ENCODE measurements at places on chromosomes 5 and 9. TPM values are rescaled to one million over a fixed set of nuclear protein-coding genes. Genes with fewer than 3 reads are reported as not detected.

- DNase-seq: no peak
- H3K4me3 ChIP-seq: no peak overlapping the region
- H3K4me1 ChIP-seq: no peaks in the 10 kb centered on the region
- no peaks in the 10 kb centered on the region for H3K36me3 ChIP-seq
- H3K27me3 ChIP-seq: no peaks in the 10 kb centered on the region
Observed at GRCh38 chr9:79116041-79116440, 455.7 kb upstream of the TLE4 start.

GRCh38 chr5:9610969-9611368 is 19.2 kb downstream of the TAS2R1 start:
- DNase-seq: no peak
- H3K27ac ChIP-seq: no peak overlapping the region
- H3K4me3 ChIP-seq: no peak overlapping the region
- no peaks in the 10 kb centered on the region for H3K36me3 ChIP-seq
- no peaks in the 10 kb centered on the region for H3K27me3 ChIP-seq
- no peaks in the 10 kb centered on the region for H3K4me1 ChIP-seq

- H3K27me3 ChIP-seq: peaks cover 94% of the 10 kb centered on the region
- DNase-seq: peak; percentile 36
- peak overlapping the region; percentile 7 for H3K4me3 ChIP-seq
Observed at GRCh38 chr5:73451224-73452130, 2.9 kb upstream of the FOXD1 start.

- no peaks in the 10 kb centered on the region for H3K36me3 ChIP-seq
- DNase-seq: peak; percentile 46
- peaks cover 66% of the 10 kb centered on the region for H3K27me3 ChIP-seq
- H3K4me3 ChIP-seq: peak within 1 kb of the TSS; percentile 41
- H3K27ac ChIP-seq: no peak within 1 kb of the TSS
Observed at GRCh38 chr9:76905791-76906646, at the start of gene PRUNE2. Gene PRUNE2 (minus strand): TSS chr9:76906114. CDS start chr9:76905963, 151 bp downstream.

DNA sequence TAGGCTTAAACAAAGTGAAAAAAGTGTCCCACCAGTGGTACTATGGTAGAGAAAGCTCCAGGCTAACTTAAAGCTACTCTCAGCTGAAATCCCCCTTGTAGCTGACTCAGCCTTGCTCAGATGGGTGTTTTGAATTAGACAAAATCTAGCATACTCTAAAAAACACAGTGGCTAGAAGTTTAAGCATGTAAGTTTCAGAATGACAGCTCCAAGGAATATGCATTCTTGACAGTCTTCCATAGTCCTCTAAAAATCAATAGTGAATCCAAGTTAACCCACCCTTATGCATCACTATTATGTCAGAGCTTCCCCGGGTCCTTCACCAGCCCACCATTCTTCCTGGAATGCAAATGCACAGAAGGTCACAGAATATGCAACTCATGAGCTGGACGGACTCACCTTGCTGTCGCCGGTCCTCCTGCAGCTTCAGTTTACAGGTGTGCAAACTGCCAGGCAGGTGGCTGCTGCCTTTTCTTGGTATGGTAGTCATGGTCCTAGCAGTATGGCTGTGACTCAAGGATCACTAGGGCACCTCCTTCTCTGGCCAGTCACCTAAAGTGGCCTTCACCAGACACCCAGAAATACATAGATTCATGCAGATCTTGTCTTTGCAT is 668 bp downstream of the RANBP3L start:
- peaks cover 6% of the 10 kb centered on the region for H3K4me1 ChIP-seq
- H3K27ac ChIP-seq: peak overlapping the region; percentile 72
- peak overlapping the region; percentile 28 for H3K4me3 ChIP-seq
- no peak for DNase-seq
- no peaks in the 10 kb centered on the region for H3K36me3 ChIP-seq
- H3K27me3 ChIP-seq: no peaks in the 10 kb centered on the region

- H3K4me1 ChIP-seq: peaks cover 20% of the 10 kb centered on the region
- no peak for DNase-seq
- H3K36me3 ChIP-seq: peaks cover 8% of the 10 kb centered on the region
- H3K27me3 ChIP-seq: no peaks in the 10 kb centered on the region
- H3K27ac ChIP-seq: no peak overlapping the region
- no peak overlapping the region for H3K4me3 ChIP-seq
Observed at GRCh38 chr5:158819095-158819494, 280.6 kb downstream of the EBF1 start.

- H3K4me3 ChIP-seq: no peak overlapping the region
- H3K27me3 ChIP-seq: no peaks in the 10 kb centered on the region
- no peak for DNase-seq
- H3K36me3 ChIP-seq: no peaks in the 10 kb centered on the region
- H3K4me1 ChIP-seq: peaks cover 12% of the 10 kb centered on the region
Observed at GRCh38 chr5:172141949-172142319, 46.1 kb downstream of the STK10 start.

- H3K4me1 ChIP-seq: no peaks in the 10 kb centered on the region
- H3K36me3 ChIP-seq: no peaks in the 10 kb centered on the region
- H3K4me3 ChIP-seq: no peak overlapping the region
- H3K27ac ChIP-seq: no peak overlapping the region
- no peak for DNase-seq
- H3K27me3 ChIP-seq: peaks cover 26% of the 10 kb centered on the region
Observed at GRCh38 chr9:93317495-93318094, 133.7 kb downstream of the WNK2 start.

DNA sequence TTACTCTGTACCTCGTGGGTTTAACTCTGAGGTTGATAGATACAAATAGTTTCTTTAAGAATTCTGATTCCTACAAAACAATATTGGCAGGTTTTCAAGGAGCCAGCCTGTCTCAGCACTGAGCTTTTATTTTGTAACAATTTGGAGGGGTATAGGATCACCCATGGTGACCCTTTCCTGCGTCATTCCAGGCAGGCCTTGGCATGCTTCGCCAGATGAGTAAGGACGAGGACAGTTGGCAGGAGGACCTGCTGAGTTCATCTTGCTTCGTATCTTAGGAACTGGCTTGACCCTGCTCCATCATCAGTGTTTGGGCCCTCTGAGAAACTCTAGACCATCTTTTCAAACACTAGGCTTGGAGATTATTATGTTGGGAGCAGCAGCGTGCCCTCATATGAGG is 17.9 kb downstream of the ZNF462 start:
- H3K4me3 ChIP-seq: no peak overlapping the region
- H3K27me3 ChIP-seq: no peaks in the 10 kb centered on the region
- no peaks in the 10 kb centered on the region for H3K36me3 ChIP-seq
- H3K4me1 ChIP-seq: peaks cover 49% of the 10 kb centered on the region
- peak overlapping the region; percentile 34 for H3K27ac ChIP-seq

GRCh38 chr5:26700759-26701384 is 337.5 kb downstream of the CDH9 start:
- H3K4me3 ChIP-seq: no peak overlapping the region
- DNase-seq: no peak
- H3K27me3 ChIP-seq: no peaks in the 10 kb centered on the region
- no peak overlapping the region for H3K27ac ChIP-seq

GRCh38 chr5:9468060-9468388 is 77.9 kb downstream of the SEMA5A start:
- H3K27me3 ChIP-seq: no peaks in the 10 kb centered on the region
- H3K36me3 ChIP-seq: no peaks in the 10 kb centered on the region
- no peaks in the 10 kb centered on the region for H3K4me1 ChIP-seq
- no peak for DNase-seq
- H3K4me3 ChIP-seq: no peak overlapping the region
- no peak overlapping the region for H3K27ac ChIP-seq

The COL5A1 gene
- 60.0 TPM for total RNA-seq

The DOCK2 gene
- total RNA-seq: 1.2 TPM

The HNRNPK gene
- 326 TPM for total RNA-seq

The CCDC192 gene
- total RNA-seq: 0.33 TPM

The ZCCHC7 gene
- 10.8 TPM for total RNA-seq

The PCDHGB5 gene
- total RNA-seq: 12.1 TPM

The TPPP gene
- 9.7 TPM for total RNA-seq
